ENCODE measurements at places on chromosomes 11 and 22. TPM values are rescaled to one million over a fixed set of nuclear protein-coding genes. Genes with fewer than 3 reads are reported as not detected.

The PKDREJ gene
- total RNA-seq: 0.11 TPM

The SYT9 gene
- 0.92 TPM for total RNA-seq

The FAM180B gene
- not detected for total RNA-seq

The GGT1 gene
- 2.0 TPM for total RNA-seq

The LRP5 gene
- 38.6 TPM for total RNA-seq

The CACNA1I gene
- total RNA-seq: 0.03 TPM

The CREB3L1 gene
- 8.6 TPM for total RNA-seq

GRCh38 chr11:44011797-44012196 lies 36.0 kb upstream of the ACCSL start:
- no peak for DNase-seq

- no peak for DNase-seq
Observed at GRCh38 chr11:28517621-28518020, 409.4 kb downstream of the METTL15 start.

DNA sequence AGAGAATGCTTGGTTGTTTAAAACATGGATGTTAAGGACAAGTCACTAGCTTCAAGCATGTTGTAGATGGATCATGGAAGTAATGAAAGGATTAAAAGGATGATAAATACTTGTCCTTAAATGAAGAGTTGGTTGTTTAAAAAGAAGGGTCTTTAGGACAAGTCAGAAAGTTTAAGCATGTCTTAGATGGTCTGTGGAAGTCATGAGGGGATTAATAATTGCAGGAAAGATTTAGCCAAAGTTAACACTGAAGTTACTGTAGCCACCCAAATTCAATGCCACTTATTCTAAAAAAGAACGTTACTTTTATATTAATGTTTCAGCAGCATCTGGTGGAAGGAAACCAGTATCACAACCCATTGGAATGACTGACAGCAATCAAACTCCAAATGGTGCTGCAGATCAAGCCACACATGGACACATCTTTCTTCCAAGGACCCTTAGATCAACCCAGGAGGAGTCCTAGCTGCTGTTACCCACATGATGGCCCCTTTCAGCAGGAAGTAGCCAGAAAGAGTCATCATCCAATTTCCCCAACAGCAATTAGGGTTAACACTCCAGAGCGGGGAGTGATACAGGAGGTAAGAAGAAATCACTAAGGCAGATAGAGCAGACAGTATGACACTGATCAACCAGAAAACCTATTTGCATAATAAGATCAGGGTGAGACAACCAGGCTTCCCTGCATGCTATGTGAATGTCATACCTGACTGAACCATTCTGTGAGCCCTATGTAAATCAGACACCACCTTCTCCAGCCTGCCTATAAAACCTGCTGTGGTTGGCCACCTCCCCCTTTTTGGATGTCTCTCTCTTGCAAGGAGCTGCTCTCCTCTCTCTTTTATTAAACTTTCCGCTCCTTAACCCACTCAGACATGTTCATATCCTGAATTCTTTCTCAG lies 88.4 kb upstream of the GNAZ start:
- no peak for DNase-seq

DNA sequence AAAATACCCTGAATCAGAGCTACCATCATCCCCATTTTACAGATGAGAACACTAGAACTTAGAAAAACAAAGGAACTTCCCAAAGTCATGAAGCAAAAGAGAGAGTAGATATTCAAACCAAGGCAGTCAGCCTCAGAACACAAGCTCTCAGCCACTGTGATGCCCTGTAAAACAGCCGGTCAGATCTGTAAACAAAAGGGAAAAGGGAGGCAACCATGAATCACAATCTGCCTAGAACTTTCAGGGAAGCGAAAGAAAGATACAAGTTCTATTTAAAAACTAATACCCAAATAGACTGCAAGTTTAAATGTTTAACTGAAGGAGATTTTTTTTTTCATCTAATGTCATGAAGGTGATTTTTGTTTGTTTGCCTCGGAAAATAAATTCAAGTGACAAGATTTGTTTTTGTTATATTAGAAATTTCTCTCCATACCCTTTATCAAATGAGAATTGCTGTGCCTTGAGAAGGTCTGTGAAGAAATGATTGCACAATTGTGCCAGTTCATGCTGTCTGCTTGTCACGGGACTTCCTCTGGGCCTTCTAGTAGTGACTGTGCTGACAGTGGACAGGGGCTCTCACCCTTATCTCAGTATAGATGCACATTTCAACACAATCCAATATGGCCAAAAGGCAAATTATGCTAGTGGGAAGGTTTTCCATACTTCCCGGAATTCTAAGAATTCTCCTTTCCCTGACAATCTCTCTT lies 11.7 kb downstream of the SAA1 start:
- no peak for DNase-seq

DNA sequence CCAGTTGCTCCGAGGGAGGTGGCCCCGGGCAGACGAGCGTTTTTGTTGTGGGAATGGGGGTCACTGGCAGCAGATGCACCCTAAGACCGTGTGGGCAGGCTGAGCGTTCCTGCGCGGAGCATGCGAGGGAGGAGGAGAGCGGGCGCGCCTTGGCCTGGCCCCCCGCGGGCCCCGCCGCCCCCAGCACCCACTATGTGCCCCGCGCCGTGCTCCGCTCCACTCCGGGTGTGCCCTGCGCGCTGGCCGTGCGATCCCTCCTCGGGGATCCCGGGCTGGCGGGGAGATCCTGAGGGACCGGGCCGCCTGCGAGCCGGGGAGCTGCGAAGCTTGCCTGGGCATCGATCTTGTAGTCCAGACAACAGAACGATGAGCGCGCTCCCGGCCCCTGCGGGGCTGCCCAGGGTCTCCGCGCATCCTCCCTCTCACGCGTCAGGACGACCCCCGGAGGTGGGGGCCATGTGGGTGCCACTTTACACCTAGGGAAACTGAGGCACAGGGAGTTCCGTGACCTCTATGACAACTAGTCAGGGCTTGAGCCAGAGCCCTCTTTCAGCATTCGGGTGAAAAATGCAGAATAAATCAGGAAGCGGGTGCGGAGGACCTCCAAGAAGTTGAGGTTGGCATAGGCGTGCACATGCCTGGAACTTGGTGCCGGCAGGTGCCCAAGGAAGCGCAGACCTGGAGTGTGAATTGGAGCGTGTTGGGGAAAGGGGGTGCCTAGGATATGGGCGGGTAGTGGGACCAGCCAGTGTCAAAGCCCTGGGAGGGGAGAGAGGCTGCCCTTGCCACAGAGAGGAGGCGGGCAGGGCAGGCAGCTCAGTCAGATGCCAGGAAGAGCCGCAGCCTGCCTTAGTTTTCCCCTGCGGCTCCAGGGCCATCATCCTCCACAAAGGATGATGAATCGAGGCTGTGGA lies 1.3 kb upstream of the KMT5B start:
- no peak for DNase-seq

DNA sequence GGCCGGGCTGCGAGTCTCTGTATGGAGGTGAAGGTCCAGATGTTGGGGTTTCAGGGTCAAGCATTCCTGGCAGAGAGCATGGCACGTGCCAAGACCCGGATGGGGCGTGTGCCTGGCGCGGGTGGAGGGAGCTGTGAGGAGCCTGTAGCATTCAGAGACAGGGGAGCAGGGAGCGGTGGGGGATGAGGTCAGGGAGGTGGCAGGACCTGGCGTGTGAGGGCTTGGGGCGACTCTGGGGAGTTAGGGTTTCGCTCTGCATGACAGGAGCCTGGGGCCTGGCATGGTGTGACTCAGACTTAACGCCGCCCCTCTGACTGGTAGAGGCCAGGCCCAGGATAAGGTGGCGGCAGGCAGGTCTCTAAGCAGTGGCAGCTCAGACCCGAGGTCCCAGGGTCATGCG lies 103.0 kb downstream of the KCNQ1 start:
- DNase-seq: peak; percentile 51

DNA sequence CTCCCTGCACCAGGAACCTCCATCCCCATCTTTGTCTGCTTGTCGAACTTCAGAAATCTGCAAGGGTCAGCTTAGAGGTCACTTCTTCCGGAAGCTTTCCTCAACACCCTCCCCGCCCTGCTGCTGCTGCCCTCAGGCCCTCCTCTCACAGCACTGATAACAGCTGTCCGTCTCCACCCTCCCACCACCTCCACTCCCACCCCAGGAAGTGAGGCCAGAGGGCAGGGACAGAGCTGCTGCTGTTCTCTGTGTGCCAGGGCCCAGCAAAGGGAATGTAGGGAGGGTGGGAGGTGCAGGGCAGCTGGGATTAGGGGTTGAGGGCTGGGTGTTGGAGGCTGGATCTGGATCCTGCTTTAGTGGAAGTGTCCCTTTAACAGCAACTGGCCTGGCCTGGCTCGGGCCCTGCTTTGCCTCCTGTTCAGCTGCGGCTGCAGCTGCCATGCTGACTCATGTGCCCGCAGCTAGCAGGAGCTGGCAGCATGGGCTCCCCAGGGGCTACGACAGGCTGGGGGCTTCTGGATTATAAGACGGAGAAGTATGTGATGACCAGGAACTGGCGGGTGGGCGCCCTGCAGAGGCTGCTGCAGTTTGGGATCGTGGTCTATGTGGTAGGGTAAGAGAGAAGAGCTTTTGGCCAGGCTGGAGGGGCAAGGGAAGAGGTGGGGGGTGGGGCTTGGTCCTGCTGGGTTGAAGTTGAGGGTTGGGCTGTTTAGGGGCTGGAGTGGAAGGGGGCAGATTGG lies at the start of gene P2RX6:
P2RX6 (plus strand) TSS at position 440 of the 740 bp plus-strand sequence; CDS start at position 450, 10 bp downstream.
- no peak for DNase-seq

DNA sequence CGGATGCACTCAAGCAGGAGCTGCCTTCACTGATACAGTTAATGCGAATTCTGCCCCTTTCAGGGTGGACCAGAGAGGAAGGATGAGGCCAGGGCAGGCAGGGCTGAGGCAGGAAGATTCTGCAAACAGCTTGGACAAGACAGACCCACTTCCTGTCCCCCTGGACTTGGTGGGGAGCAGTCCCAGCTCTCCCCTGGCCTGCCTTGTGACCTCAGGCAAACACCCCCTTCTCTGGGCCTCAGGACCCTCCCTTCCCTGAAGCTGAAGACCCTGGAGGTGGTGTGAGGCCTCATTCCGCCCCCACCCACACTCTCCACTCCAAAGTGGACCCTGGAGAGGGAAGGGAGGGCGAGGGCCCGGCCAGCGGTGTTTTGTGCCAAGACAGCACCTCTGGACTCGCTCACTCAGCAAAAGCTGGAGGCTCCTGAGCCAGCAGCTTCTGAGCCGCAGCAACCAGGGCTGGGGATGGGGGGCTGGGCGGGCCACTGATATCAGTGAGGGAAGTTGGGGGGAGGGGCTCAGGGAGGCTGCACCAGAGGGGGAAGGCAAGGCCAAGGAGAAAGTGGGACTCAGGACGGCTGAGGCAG lies 8.5 kb downstream of the RAB3IL1 start:
- DNase-seq: no peak

DNA sequence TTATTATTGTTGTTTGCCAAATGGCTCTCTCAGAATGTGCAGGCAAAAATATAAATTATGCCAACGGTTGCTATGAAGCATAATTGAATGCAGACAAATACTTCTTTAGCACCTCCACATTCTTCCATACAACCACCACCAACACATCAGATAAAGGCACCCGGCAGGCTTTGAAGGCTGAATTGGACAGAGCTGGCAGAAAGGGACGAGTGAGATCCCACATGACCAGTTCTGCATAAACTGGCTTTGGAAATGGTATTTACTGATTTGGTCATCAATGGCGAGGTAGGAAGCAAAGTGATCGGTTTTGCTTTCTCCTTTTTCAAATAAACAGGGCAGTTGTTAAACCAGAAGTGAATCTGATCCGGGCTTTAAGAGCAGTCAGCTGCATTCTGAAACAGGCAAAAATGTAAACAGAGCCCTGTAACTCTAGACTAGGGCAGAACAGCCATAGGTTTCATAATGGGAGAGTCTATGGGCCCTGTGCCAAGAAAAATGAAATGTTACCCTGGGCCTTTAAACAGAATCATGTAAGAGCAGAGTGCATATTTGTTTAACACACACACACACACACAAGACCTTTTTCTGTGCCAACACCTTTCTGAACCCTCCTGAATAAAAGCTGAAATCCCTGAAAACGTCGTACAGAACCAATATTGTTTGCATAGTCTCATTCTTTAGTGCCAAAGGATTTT lies 97.7 kb downstream of the MPPED2 start:
- no peak for DNase-seq

GRCh38 chr11:69110451-69110850 lies 45.3 kb upstream of the SMIM38 start:
- DNase-seq: no peak

DNA sequence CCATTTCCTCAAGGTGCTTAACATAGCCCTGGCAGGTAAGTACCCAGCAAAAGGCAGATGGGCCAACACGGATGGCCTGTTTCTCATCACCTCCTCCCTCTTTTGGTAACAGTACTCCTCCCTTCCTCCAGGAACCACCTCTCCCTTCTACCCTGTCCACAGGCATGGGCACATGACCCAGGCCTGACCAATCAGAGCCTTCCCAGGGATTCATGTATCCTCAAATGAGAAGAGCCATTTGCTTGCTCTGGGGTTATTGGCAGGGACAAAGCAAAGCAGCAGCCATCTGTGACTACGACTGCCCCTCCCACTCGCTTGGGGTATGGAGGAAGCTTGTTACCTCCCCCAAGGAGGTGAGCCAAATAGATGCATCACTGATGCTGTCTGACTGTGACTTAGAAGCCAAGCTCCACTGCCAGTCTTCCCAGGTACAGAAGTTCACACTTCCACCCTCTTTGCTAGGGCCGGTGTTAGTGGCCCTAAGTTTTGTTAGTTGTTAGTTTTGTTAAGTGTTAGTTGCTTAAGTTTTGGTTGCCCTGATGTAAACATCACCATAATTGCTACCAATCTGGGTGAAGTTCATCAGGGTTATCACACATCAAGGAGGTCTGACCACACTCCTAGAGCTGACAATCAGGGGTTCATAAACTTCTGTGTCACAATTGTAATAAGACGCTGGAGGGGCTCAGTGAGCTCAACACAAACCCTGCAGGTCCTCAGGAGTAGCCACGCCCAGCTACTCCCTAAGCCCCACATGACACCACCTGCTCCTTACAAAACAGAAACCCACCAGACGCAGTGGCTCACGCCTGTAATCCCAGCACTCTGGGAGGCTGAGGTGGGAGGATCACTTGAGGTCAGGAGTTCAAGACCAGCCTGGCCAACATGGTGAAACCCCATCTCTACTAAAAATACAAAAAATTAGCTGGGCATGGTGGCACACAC lies 57.3 kb downstream of the ARFGAP3 start:
- DNase-seq: no peak

GRCh38 chr11:117068303-117068860 lies 29.8 kb downstream of the SIK3 start:
- no peak for DNase-seq

DNA sequence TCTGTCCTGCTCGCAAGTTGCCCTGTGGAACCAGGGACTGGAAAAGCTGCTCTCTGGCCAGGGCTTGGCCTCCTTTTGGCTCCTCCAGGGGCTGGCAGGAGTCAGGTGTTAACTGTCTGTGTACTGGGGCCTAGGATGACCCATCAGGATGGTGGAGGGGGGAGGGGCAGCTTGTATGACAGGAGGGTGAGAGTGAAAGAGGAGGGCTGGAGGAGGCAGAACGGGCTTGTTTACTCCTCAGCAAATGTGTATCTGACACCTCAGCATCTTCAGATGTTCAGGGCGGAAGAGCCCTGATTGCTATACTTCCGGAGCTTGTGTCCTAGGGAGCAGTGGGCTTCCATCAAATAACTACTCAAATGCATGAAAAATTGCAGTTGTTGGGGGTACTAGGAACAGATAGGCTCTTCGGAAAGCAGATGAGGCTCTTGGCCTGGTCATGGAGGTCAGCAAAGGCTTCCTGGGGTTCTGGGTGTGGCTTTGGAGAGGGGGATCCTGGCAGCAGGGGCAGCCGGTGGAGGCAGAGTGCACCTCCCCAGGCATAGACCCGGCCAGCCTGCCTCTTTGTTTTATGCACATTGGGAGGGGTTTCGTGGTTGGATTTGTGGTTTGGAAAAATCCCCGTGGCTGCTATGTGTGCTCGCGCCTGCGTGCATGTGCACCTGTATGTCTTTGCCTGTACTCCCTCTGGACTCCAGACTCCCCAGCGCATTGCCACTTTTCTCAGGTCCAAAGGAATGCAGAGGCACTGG lies 31.2 kb downstream of the CD82 start:
- DNase-seq: no peak

- DNase-seq: no peak
Observed at GRCh38 chr11:122852074-122852795, 13.9 kb downstream of the CRTAM start.

Data from cardiac septum (tissue), 1 donor.